ENCODE measurements at places on chromosomes 3 and 15.

DNA sequence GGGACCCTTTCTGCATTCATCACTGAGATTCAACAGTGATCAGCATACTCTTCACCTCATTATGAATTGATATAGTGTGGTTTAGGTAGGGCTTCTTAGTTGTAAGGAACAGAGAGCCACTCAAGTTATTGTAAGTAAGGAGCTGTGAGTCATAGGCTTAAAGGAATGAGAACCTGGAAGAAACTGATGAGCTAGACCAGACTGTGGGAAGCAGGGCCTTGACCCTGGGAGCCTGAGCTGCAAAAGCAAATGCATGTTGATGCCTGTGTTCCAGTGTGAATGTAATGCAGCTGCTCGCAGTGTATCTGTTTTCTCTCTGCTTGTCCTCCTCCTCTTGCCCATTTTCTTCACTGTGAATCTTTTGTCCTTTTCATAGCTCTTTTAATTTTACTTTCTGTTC is 13.6 kb downstream of the ZKSCAN7 start:
- DNase-seq, result no peak

DNA sequence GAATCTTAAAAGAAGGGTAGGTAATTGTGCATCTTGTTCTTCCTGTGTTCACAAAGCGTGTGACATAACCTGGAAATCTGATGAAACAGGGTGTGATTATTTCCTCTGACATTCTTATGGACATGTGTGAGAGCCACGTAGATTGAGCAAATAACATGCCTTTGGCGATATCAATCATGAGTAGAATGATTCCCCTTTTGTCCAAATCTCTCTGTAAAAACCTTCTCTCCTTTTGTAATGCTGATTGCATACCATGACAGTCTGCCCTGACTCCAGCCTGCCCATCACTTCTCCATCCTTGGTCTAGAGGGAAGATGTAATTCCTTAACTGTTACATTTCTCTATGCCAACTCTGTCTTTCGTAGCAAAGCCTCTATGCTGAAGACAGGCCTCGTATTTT is 115.0 kb downstream of the IL5RA start:
- no peak for DNase-seq

DNA sequence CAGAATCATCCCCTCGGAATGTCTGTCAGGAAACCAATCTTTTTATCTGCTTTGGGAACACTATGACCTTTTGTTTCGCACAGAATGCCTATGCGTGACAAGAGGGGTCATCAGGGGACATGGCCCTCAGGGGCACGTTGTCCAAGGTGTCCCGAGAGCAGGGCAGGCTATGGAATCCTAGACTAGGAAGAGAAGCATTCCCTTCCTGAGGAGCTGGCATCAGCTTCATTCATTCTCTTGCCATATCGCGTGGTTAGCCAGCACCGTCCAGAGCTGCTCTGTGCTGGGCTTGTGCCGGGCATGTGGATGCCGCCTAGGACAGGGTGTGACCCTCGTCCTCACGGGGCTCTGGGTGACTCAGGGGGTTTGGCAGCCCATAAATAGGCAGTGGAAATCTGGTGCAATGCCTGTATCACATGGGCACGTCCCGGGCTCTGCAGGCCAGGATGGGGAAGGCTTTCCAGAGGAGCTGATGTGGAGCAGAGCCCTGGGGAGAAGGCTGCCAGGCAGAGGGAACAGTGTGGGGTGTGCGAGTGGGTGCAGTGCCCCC is 117.8 kb downstream of the TMEM266 start:
- DNase-seq, result no peak

DNA sequence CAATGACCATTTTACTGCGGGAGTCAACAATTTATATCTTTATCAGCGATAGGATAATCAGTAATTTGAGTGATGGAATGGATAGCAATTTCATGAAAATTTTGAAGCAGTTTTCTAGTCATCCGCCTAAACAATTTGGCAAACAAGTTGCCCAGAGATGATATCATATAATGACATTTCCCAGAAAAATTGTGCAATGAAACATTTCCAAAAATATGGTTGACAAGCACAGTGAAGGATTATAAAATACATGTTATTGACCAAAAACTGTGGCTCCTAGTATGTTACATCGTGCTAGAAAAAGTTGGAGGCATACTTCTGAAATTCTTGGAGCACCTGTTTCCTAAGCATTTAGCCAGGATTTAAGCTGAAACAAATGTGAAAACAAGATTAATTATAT is 145.1 kb downstream of the GHSR start:
- no peak for DNase-seq

DNA sequence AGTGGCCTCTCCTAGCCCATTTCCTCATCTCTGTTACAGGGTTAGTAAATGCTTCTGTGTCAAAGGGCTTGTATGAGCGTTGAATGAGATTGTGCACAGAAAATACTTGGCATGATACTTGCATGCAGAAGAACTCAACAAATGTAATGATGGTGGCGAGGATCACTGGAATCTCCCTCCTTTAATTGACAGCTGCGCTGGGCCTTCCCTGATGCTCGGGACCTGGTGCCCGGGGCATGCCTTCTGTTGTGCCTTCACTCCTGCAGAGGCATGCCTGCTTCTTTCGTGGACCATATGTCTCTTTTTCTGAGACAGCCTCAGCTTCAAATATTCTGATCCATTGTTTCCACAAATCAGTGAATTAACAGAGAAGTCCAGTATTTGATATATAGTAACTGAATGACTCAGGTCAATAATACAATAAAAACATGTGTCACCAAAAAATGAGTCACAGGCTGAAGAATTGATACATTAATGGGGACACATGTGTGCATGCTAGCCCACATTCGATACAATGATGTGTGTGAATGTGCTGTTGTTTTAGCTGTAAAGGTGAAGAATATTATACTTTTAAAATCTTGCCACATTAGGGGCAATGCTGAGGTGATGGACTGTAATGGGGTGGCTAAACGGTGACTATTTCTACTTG is 243.3 kb upstream of the TBL1XR1 start:
- DNase-seq, result no peak

DNA sequence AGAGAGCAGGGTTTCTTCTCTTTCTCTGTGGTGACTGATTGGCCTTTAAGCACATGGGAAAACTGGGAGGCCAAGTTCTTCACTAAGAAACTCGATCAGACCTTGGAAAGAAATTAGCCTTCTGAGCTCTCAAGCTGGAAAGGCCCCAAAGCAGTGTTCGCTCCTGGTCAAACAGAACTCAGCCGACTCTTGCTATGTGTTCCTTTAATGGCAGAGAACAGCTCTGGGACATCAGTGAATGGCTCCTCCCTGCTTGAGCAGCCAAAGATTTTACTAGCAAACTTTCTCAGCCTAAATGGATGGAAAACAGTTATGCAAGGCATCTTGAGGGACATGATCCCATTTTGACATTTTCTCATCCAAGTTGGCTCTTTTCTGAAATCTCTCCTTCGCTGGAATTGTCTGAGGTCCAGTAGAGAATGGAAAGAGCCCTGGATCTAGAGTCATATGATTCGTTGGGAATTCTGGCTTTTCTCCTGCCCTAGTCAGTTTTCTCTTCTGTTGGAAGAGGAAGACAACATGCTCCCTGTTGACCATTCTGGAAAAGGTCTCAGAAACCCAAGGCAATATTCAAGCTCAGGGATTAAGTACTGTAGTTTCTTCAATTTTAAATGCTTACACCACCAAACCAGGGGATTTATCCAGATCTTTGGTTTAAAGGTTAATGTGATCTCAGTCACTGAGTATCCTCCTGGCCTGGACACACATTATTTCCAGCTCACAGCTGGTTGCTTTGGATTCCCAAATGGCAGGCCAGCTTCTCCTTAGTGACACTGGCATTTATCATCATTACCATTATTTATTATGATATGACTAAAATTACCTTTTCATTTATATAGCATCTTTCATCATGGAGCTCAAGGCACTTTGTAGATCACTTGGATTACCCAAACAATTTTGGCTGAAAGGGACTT is 319.6 kb downstream of the AGBL1 start:
- DNase-seq, result no peak

Measured in Jurkat, Clone E6-1 (cell line).